ENCODE measurements at places on chromosomes 7 and 10.

GRCh38 chr10:132554053-132554990 is 16.7 kb downstream of the INPP5A start:
- no peak for DNase-seq

- no peak for DNase-seq
Observed at GRCh38 chr10:69826094-69826493, 24.4 kb downstream of the COL13A1 start.

DNA sequence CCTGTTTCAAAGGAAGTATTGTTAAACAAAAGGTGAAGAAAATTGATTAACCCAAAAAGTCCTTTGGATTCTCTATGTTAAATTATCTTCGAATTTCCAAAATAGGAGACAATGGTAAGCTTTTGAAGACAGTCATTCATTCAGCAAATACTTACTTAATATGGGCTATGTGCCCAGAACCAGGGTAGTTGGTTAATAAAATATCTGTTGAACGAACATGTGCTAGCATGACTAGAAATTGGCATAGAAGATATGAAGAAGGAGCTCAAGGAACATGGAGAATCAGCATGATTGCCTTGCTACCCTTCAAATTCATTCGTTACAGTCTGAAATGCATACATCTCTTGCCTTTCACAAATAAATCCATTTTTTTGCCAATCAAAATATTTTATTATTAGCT is 123.1 kb upstream of the RHEB start:
- DNase-seq, result no peak

- DNase-seq, result no peak
Observed at GRCh38 chr7:66321283-66321682, 116.1 kb downstream of the TPST1 start.

GRCh38 chr7:15407910-15408309 is 153.9 kb downstream of the AGMO start:
- DNase-seq, result no peak

Data from activated T-cell treated with anti-CD3 and anti-CD28 coated beads for 48 hours (primary cell).